Stimulated activated CD4-positive, alpha-beta T cell treated with anti-CD3 and anti-CD28 coated beads, Interleukin-1b, Interleukin-23, amount 100 ng/mL, for 1 hour (primary cell): ENCODE measurements at places on chromosomes 11 and 22.

GRCh38 chr11:47518212-47518964, 34.5 kb downstream of the CELF1 start:
- DNase-seq: no peak

DNA sequence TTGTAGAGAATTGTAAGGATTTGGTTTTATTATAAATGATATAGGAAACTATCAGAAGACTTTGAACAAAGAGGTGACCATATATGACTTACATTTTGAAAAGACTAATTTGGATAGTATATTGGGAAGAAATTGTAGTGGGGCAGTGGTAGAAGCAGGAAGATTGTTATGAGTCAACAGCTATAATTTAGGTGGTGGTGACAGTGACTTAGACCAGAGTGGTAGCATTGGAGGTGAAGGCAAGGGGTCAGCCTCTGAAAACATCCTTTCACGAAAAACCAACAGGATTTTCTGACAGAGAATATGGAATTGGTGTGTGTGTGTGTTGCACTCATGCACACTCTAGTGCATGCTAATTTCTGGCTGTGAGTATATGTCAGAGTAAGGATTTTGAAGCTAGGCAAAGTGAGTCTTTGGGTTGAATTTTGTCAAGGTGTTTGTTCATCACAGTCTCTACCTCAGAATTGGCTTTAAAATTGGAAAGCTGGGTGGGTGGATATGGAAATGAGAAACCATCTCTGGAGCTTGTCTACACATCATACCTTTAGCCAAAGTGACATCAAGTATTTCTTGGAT, 8.2 kb upstream of the HBE1 start:
- no peak for DNase-seq

- no peak for DNase-seq
Observed at GRCh38 chr11:118947091-118947490, 9.0 kb upstream of the UPK2 start.

GRCh38 chr11:60396799-60397198, 540 bp downstream of the MS4A14 start:
- DNase-seq: no peak

- no peak for DNase-seq
Observed at GRCh38 chr11:78344676-78345075, 72.9 kb downstream of the GAB2 start.

DNA sequence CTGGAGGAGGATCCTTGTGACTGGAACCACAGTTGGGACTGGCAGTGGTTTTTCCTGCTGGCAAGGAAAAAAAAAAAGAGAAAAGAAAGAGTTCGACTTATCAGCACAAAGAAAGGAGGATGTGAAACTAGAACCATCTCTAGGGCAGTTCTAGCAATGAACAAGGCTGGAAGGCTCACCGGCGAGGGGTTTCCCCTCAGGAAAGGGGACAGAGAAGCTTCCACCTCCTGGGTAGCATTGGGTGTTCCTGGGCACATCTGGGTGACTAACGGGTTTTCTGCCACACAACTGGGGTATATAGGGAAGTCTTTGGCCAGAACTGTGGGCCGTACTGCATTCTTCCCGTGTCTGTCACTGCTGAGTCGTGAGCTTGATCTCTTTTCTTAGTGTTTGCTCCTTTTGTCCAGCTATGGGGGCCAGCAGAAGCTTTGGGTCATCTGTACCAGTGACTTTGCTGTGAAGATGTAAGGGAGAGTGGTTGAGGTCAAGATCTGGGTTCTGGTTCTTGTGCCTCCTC, 109.4 kb upstream of the OR4B1 start:
- DNase-seq: no peak

- no peak for DNase-seq
Observed at GRCh38 chr11:8323161-8323935, 59.7 kb upstream of the LMO1 start.

DNA sequence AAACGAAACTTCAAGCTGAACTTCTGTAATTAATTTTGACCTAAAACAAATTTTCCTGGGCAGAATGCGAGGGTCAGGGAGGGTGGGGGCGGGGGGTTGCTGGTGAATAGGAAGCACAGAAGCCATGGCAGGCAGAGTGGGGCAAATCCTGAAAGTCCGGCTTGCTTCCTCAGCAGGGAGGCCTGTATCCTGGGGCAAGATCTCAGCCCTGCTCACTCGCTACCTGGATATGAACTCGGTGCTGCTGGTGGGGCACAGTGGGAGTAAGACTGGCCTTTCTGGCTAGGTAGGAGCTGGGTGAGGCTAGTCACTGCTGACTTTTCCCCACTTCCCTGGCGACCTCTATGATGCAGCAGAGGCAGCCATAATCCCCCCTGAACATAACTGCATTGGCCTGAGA, 168.9 kb upstream of the CHORDC1 start:
- DNase-seq: no peak

DNA sequence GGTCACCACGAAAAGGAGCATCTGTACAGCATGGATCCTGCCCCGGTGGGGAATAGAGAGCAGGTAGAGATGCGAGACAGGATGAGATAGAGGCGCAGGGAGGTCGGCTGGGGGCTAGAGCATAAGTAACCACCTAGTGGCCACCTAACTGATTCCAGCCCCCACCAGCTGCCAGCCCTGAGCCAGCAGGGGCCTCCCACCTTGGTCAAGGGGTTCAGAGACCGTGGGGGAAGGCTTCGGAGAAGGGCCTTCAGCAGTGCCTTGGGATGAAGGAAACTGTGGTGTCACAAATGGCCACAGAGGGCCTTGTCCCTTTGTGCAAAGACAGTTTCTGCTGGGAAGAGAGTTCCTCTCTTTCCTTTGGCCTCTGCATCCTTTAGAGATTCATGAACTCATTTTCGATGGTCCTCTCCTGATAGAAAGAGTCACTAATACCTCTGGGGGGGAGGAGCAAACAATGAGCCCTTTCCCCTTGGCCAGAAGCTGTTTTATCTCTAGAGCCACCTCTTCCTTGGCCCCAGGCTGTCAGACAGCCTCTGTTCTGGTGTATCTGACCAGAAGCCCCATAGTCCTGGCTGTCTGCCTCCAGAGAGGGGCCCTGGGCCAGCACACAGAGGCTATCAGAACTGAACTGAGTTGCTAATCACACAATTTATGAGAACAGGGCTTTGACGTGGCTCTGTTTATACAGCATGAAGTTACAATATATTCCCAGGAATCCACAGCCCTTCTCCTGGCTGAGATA, 146.0 kb downstream of the PARVA start:
- DNase-seq: no peak

DNA sequence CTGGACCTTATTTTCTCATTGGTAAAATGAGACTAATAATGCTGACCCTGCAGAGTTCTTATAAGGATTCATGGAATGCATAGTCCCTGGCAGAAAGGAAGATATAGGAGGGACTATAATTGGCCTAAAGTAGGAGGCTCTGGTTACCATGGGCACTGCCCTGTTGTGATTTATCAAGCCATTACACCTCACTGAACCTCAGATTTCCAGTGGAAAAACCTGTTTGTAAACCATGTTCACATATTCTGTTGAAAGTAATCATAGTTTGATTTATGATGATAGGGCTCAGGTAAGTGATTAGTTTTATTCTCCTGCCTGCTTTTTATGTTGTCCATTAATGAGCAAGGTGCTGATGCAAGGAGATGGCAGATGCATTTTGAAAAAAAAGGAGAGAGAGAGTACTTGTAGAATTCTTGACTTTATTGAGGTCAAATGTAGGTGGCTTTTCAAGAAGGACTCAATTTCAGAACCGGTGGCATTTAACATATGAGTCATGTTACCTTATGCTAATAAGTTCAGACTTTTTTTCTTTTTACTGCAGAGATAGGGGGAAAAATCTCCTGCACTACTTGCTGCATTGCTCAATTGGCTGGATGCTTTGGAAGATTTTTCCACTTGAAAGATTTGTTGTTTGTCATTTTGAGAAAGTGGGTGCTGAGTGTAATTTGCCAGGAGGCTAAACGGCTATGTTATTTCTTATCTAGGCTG, 14.6 kb downstream of the NF2 start:
- no peak for DNase-seq

GRCh38 chr11:4826425-4826824, 5.3 kb downstream of the OR51F2 start:
- no peak for DNase-seq

DNA sequence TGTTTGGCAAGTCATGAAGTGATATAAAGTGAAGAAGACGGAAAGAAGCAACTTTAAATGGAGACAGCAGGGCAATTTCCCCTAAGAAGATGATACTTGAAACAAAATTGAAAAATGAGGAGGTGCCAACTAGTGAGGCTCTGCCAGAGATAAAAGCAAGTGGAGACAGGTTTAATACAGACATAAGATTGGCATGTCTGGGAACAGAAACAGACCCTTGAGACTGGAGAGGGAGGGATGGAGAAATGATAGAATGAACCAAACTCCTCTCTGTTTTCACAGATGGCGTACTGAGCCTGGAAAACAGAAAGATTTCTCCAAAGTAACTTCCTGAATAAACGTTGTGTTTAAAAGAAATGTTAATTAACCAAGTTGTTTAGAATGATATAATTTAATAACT, 354.5 kb upstream of the ANO5 start:
- DNase-seq: no peak

- no peak for DNase-seq
Observed at GRCh38 chr11:19349340-19350025, 108.7 kb upstream of the E2F8 start.

DNA sequence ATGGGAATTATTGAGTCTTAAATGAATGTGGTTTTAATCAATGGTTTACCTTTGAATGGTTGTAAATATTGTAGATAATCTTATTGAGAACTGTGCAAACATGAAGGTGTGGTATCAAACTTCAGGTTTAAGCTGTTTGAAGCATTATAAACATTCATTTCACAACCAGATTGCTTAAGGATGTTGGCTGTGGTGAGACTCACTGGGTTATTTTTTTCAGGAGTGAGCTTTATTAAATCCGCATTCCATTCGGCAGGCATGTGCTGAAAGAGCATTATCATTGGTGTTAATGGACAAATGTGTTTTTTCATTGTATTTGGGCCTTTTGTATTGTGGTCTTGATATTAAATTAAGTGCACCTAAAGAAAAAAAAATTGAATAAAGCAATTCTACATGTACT, 9.7 kb downstream of the MMP3 start:
- DNase-seq: no peak
